ENCODE measurements at places on chromosomes 16 and 17.
A peak's percentile ranks its signal among the peaks of the same experiment; 100 is the strongest.

- DNase-seq, result no peak
These were observed 18.3 kb upstream of the SUPT4H1 start for GRCh38 chr17:58370309-58370708.

- DNase-seq, result no peak
These were observed 185.3 kb downstream of the AATF start for GRCh38 chr17:37134050-37134449.

DNA sequence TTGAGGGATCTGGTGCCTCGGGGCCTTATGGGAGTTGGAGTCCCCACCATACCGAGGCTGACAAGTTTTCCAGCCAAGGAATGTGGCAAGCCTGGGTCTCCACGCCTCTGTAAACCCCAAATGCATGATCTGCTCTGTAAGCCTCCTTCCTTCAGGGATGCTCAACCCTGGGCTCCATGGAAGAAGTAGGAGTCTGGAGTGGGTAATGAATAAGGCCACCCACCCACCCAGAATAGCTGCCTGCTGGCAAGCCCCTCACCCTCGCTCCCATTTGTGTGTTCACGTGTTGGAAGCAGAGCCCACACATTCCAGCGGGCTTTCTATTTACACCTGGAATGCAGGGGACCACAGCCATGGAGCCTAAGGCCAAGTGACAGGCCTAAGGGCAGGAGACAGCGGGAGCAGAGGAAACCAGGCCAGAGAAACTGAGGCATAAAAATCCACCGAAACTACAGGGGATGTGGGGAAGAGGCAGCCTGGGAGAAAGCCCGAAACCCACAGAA, 4.4 kb downstream of the DLG4 start:
- no peak for DNase-seq

GRCh38 chr17:30405161-30405560, 26.4 kb downstream of the CPD start:
- no peak for DNase-seq

DNA sequence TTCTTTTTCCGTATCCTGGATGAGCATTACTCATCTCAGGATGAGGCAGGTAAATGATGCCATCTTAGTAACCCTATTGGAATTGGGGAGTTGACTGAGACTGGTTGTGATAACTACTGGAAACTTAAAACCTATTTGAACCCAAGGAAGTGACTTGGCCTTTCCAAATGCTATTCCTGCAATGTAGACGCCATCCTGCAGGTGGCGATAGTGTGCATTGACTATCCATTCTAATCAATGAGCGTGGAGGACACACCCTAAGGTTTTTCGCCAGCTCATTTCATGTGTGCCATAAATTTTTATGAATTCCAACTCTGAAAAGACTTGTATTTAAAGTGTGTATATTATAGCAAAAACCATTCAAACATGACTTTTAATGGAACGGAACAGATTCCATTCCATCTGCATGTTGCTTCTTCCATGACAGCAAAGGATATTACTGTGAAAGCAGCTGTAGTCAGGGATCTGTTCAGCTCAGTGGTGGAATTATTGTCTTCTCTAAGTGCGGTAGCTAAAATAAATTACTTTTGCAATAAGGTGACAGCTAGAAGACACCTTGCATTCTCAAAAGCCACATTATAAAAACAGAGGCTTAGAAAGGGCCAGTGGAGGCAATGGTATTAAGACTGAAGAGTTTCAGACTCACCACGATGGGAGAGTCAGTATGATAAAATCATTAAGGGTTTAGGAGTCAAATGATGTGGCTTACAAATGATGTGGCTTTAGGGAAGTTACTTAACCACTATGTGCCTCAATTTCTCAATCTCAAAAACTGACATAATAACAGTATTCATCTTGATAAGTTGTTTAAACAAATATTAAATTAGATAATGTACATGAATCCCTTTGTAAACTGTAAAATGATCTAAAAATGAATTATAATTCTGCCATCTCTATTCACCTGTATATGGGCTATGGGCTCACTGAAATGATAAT, 55.5 kb downstream of the SYT17 start:
- DNase-seq, result no peak

DNA sequence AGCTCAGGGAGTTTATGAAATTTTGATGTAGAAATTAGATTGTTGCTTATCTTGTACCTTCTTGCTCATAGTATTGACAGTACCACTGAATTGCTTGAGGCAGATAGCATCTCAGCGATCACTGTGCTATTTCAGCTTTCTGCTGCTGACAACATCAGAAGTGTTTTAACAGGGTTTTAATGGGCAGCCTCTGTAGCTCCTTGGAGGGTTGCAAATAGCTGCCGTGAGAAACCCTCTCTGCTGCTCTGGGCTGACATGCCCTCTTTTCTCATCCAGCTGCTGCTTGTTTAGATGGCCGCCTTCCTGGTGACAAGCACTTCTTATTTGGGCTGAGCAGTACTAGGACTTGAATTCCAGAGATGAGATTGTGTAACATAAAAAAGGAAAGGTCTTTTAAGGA, 180.2 kb upstream of the TBX2 start:
- DNase-seq, result no peak

GRCh38 chr16:26189536-26189935, 497.8 kb downstream of the HS3ST4 start:
- DNase-seq, result no peak

- no peak for DNase-seq
These were observed 81.7 kb downstream of the MRM3 start for GRCh38 chr17:863880-864279.

GRCh38 chr17:17139972-17140589, 66.1 kb downstream of the PLD6 start:
- DNase-seq, result no peak

- DNase-seq, result peak; percentile 45
These were observed 994 bp downstream of the IGFBP4 start for GRCh38 chr17:40443988-40444899.

DNA sequence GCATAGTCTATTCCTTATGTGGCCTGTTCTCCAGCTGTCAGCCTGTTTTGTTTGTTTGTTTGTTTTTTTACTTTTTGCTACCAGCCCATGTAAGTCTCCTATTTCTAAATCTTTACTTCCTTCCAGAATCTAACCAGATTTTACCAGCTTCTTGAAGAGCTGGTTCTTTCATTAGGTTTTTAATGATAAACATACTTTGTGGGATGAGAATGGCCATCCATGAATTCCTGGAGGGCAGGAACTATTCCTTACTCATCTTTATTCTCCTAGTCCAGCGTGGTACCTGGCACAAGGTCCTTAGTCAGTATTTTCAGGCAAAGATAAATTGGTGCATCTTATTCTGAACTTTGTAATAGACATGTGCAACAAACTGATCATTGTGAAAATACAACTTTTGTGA, 17.3 kb downstream of the RSPRY1 start:
- no peak for DNase-seq

DNA sequence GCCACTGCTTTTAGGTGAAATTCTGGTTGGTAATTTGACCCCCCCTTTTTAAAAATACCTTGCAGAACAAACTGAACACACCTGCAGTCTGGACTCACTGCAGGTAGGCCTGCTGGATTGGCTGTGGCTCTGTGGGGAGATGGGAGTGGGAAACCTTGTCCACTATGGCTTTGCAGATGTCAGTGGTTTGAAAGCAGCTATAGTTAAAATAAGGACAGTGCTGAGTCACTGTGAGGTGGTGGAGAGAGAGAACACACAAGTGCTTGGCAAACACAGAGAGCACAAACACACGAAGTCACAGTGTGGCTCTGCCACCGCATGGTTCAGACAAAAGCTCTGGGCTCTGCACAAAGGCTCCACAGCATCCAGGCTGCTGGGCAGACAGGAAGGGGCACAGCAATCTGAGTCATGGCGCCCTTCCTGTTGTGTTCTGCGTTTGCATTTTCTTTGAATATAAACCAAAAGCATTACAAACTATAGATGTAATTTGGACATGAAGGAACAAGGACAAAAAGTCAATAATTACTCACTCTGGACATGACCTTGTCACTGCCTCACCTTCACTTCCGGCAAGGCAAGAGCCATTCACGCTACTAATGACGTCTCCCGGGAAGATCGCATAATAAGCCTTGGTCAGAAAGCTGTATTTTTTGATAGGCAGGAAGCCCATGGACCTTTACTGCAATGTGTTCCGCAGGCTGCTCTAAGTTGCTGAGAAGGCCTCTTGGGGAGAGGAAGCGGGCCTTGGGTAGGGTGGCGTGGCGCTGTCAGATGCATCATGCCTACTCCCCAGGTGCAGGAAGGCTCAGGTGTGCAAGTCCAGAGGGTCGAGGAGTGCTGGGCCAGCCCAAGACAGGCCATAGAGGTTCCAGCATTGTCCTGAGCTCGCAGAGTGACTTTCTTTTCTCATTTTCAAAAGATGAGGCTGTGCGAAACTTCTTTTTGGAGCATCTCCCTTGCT, 60.1 kb upstream of the MED9 start:
- no peak for DNase-seq

DNA sequence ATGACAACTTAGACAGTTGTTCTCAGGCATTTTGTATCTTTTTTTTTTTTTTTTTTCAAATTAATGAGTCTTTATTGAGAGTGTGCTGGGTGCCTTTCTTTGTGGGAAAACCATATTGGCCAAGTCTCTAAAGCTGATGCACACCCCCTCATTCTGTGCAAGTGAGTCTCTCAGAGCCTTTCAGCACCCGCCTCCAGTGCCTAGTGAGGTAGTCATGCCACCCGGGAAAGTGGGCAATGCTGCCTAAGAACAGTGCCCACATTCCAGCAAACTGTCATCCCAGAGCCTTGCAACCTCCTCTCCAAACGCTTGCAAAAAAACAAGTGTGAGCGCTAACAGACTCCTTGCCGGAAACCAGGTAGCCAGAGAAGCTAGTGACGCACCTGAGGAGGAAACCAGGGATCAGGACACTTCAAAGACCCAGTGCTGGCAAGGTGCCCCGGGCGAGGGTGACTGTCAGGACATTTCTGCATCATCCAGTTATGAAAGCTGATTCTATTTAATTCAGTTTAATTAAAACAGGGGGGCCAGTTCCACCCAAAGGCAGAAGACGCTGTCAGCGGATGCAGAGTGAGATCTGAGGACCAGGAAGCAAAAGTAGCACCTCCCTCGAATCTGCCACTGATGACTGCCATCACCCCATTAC, 34.9 kb downstream of the SMARCE1 start:
- DNase-seq, result no peak

GRCh38 chr17:7354262-7354843, 603 bp upstream of the TMEM95 start:
- peak; percentile 22 for DNase-seq

DNA sequence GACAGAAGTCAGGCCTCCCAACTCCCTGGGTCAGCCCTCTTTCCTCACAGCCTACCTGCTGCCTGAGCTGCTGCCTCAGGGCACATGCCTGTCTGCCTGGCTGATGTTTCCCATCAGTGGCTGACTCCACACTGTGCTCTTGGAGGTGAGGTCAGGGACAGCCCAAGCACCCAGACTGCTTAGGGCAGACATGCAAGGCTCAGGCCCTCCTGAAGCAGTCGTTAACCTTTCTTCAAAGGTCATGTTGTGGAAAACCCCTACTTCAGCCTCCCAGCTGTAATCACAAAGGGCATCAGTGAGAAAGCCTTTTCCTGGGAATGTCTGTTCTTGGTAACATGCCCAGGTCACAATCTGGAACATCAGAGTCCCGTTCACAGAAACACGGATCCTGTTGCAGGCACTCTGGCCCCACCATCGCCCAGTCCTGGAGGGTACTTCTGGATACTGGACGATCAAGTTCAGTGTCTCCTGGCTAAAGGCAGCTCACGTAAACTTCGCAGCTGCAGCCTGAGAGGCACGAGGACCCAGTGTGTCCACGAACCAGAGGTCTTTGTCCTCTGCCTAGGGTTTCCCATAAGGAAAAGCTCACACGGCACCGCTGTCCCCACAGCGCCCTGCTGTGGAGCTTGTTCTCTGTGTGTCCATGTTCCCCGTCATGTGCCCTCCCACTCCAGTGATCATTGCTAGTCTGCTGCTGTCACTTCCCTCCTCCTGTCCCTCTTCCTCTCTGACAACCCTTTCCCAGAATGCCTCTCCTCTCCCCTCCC, 54.9 kb downstream of the GNAO1 start:
- DNase-seq, result no peak

- DNase-seq, result no peak
These were observed 6.0 kb upstream of the CPD start for GRCh38 chr17:30372755-30373154.

DNA sequence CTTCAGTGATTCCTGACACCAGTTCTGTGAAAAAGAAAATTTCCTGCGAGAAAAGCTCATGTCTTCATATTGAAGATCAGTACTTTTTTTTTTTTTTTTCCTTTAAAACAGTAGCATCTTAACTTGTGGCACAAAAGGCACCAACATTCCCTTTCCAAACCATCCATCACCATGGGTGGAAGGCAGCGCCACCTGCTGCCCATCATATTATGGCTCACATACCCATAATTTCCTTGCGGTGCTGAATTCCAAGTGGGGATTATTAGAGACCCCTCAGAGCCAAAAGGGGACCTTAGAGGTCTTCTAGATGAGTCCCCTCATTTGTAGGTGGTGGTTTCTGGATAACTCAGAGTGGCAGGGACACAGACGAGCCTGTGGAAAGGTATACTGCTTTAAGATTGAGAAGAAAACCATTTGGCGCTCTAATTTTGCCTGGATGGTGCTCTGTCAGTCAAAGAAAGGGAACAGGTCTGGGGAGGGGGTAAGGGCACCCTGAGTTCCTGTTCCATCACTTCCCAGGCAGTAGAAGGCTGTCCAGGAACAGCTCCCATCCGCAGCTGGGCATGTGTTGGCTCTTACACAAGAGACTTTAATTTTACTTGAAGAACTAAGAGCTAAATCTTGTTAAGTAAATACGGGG, 7.9 kb upstream of the SOST start:
- peak; percentile 63 for DNase-seq

- no peak for DNase-seq
These were observed 22.7 kb upstream of the MRPS23 start for GRCh38 chr17:57872536-57872935.

- DNase-seq, result no peak
These were observed 90.2 kb upstream of the ERCC4 start for GRCh38 chr16:13829697-13830299.

GRCh38 chr17:1933875-1934715, 91.0 kb downstream of the RTN4RL1 start:
- no peak for DNase-seq

DNA sequence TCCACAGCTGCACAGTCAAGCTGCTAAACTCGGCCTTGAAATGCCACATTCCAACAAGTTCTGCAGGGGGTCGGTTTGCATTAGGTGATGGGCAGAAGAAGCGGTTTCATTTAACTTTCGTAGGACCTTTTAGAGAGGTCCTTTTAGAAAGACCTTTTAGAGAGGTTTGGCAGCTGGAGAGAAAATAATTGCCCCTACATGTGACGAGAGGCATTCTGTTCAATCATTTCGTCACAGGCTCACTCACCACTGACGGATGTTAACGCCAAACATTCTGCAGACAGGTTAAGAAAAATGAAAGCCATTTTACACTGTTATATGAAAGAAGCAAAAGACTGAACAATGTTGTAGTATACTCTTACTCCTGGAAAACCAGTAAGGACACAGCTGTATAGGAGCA, 76.5 kb upstream of the ZNF423 start:
- no peak for DNase-seq

DNA sequence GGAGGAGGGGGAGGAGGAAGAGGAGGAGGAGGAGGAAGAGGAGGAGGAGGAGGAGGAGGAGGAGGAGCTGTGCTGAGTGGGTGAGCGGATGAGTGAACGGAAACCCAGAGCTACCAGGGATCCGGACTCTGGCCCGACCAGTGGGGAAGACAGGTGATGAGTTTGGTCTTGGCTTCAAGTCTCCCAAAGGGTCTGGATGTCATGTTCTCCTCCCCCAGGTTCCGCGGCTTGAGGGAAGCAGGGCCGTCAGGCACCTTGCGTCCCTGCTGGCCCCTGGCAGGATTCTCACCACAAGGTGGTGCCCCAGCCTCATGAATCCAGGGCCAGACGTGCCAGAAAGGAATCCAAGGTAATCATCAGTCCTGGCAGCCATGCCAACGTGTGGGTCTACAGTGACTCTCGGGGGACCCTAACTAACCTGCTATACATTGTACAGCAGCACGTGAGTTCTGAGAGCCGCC, 13.5 kb upstream of the ABAT start:
- peak; percentile 61 for DNase-seq

All from B cell (primary cell).